ENCODE measurements at places on chromosomes 5 and 9.

DNA sequence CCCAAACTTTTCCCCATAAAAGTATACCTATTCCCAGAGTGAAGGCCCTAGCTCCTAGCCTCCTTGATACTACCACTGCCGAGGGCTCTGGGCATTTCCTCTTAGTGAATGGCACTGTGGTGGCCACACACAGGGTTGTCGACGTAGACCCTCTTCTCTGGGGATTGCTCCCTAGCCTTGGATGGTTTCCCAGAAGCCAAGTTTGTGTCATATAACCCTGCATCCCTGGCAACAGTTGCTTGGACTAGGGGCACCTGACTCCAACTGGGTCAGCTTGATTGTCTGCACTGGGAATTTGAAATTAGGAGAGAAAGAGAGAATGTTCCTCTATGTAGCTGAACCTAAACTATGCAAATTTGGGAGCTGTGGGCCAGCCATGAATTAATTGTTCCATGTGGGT, 32.3 kb upstream of the KIF2A start:
- no peak for DNase-seq

DNA sequence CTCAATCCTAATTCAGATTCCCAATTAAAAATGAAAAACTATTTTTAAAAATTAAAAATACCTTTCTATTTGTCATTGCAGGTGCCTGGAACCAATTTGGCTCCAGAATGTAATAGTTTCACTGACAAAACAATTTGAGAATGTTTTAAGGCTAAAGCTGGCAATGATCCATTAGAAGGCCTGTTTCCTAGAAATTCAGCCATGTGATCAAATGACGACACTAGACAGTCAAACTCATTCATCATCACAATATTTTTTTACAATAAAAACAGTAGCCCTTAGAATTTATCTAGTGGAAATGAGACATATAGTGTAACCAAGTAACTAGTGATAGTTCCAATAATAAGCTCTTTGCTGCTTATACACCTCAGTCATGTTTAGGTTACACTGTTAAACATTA, 75.4 kb upstream of the MAP3K1 start:
- DNase-seq = no peak

- DNase-seq = no peak
Observed at GRCh38 chr9:119577881-119578280, 208.6 kb upstream of the BRINP1 start.

DNA sequence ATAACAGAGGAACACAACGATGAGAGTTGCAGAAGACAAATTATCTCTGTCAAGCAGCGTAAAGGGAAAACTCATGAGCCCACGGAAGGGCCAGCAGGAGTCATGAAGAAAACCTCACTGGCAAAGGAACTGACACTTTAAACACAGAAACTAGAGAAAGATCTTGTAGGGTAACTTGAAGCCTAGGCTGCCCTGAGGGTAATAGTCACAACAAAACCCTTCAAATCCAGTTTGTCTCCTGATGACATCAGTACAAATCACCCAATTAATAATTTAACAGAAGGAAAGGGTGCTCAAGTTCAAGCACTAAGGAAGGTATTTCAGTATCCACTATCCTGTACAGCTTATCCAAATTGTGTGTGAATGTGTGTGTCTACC, 549.1 kb downstream of the MTRR start:
- no peak for DNase-seq

GRCh38 chr9:30382271-30382670, 2002.2 kb upstream of the ACO1 start:
- DNase-seq = no peak

DNA sequence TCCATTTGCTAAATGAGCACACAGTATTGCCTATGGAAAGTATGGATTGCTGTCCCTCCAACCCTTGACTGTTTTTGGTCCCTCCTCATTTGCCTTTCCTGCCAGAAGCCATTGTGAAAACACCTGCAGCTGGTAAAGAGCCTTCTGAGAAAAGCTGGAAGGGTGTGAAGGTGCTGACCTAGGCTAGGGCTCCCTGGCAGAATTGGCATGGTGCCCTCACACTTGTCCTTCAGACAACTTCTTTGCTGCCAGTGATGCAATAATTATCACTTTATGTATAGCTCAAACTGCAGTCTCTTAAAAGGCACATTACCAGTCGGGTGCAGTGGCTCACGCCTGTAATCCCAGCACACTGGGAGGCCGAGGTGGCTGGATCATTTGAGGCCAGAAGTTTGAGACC, 4.2 kb downstream of the TXNDC15 start:
- DNase-seq = no peak

DNA sequence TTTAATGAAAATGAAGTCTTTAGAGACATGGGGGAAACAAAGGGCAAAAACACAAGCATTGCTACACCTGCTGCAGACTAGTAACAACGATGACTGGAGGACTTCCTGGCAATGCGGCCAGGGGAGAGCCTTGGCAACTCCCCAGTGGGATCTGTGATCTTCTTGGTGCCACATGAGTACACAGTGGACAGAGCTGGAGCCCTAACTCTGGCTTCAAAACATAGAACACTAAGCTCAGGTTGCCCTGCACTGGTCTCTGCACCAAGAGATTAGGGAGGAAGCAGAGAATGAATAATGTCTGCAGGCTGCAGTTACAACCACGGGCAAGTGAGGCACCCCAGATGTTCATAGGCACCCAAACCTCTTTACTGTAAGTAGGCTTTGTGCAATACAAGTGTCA, 91.1 kb downstream of the MRPS27 start:
- no peak for DNase-seq

All from neural progenitor cell (in vitro differentiated cells).